Activated CD4-positive, alpha-beta T cell treated with anti-CD3 and anti-CD28 coated beads, Interleukin-2, amount 10 ng/mL, durations not matched to agents 7 days and 5 days (primary cell): ENCODE measurements at places on chromosomes 7 and 10.

- H3K27ac ChIP-seq, result no peak overlapping the region
- no peak for DNase-seq
- no peak overlapping the region for H3K4me3 ChIP-seq
- no peaks in the 10 kb centered on the region for H3K4me1 ChIP-seq
- H3K36me3 ChIP-seq, result no peaks in the 10 kb centered on the region
Measured at GRCh38 chr7:71015252-71015900, 116.6 kb upstream of the GALNT17 start.

GRCh38 chr7:55438757-55439525 lies 73.8 kb downstream of the LANCL2 start:
- H3K4me1 ChIP-seq, result peaks cover 45% of the 10 kb centered on the region
- peak overlapping the region; percentile 28 for H3K27ac ChIP-seq
- H3K4me3 ChIP-seq, result no peak overlapping the region

- H3K4me1 ChIP-seq, result no peaks in the 10 kb centered on the region
- no peaks in the 10 kb centered on the region for H3K36me3 ChIP-seq
- H3K27ac ChIP-seq, result no peak overlapping the region
- no peak overlapping the region for H3K4me3 ChIP-seq
Measured at GRCh38 chr7:80372415-80372814, 139.4 kb downstream of the GNAT3 start.

GRCh38 chr7:50832744-50833143 lies 50.0 kb upstream of the GRB10 start:
- peaks cover 31% of the 10 kb centered on the region for H3K27me3 ChIP-seq
- no peaks in the 10 kb centered on the region for H3K36me3 ChIP-seq

DNA sequence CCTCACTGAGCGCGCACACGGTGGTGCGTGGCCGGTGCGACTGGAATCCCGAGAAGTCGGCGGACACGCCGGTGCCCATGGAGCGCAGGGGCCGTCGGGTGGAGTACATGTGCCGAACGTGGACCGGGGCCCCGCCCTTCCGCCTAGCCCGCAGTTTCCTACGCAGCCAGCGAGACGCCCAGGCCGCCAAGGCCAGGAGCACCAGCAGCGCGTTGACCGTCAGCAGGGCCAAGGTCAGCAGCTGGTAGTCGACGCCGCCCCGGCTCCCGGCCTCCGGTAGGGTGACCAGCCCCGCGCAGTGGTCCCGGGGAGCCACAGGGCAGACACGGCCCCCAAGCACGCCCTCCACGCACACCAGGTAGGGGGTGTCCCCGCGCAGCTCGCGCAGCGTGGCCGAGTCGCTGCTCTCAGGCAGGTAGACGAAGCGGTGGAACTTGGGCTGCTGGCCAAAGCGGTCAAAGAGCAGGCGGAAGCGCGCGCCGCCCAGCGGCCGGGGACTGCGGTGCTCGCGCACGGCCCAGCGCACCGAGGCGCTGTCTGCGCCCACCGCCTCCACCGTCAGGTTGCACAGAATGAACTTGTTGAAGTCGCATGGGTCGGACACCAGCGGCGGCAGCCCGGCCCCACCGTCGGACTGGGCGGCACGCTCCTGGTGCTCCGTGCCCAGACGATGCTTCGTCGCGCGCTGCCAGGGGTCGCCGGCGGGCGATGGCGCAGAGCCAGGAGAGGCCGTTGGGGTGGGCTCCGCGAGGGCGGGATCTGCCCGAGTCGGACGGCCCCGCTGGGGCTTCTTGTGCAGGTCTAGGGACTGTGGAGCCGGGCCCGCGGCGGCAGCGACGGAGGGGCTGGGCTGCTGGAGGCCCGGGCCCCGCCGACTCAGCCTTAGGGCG lies 2.2 kb downstream of the TRIL start:
- H3K4me3 ChIP-seq, result no peak overlapping the region
- H3K27ac ChIP-seq, result no peak overlapping the region
- peaks cover 7% of the 10 kb centered on the region for H3K4me1 ChIP-seq
- H3K36me3 ChIP-seq, result no peaks in the 10 kb centered on the region
- H3K27me3 ChIP-seq, result peaks cover 79% of the 10 kb centered on the region

- DNase-seq, result no peak
- peaks cover 13% of the 10 kb centered on the region for H3K27me3 ChIP-seq
- H3K4me3 ChIP-seq, result no peak overlapping the region
- no peaks in the 10 kb centered on the region for H3K4me1 ChIP-seq
- no peak overlapping the region for H3K27ac ChIP-seq
Measured at GRCh38 chr7:29131678-29132077, 14.7 kb downstream of the CPVL start.

- no peaks in the 10 kb centered on the region for H3K27me3 ChIP-seq
- no peak overlapping the region for H3K27ac ChIP-seq
- DNase-seq, result no peak
- H3K4me1 ChIP-seq, result no peaks in the 10 kb centered on the region
- H3K36me3 ChIP-seq, result no peaks in the 10 kb centered on the region
Measured at GRCh38 chr10:59099481-59099880, 77.0 kb upstream of the PHYHIPL start.

DNA sequence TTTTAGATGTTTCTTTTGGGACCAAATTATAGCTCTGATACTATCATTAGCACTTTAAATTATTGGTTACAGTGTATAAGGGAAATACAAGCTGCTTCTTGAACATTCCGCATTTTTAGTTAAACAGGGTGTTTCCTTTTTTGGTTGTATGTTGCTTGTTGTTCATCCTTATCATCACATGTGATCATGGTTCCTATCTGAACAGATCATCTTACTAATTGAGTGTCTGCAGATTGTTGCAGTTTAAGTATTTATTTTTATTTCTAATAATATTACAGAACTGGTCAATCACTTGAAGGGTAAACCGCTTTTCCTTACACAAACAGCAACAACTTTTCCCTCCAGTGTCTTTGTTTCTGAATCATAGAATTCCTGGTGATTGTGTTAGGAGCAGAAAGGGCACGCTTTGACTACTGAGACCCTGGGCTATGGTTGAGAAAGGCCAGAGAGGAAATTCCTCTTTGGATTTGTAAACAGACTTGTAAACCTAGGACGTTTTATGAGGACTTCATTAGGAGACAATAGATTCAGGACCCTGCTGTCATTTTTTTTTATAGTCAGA lies 37.2 kb downstream of the CHN2 start:
- H3K27ac ChIP-seq, result no peak overlapping the region
- no peak overlapping the region for H3K4me3 ChIP-seq
- H3K4me1 ChIP-seq, result peaks cover 18% of the 10 kb centered on the region

- H3K36me3 ChIP-seq, result peaks cover 28% of the 10 kb centered on the region
- DNase-seq, result peak; percentile 17
- peak overlapping the region; percentile 98 for H3K4me3 ChIP-seq
- peak overlapping the region; percentile 88 for H3K27ac ChIP-seq
Measured at GRCh38 chr10:80203835-80204676, 1.3 kb downstream of the ANXA11 start.

DNA sequence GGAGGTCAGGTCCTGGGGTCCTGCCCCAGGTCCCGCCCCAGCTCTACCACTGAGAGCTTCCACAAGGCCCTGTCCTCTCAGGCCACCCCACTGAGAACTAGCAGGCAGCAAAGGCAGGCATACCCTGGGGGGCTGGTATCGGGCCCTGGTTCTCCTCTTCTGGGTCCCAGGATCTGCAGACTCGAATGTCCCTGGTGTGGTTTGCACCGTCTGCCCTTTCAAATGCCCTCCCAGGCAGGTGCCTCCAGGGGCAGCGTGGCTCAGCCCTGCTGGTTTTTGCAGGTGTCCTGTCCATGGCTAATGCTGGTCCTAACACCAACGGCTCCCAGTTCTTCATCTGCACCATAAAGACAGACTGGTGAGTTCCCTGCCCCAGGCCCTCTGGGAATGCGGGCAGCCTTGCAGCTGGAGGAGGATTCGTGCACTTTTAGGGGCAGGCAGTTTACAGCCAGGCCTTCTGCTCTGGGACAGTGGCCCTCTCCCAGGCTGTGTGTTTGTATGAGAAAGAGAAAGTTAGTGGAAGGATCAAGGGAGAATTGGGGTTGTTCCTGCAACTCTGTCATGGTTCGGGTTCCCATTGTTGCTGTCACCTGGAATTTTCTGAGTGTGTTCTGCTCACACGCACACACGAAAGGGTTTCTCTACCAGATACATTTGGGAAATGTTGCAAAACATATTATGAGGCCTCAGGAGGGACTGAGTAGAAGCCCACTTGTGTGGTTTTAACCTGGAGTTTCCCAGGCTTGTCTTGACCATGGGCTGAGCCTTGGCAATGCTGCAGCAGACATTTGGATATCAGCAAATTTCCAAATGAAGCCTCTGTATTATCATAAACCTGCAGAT lies 5.0 kb downstream of the PPIF start:
- H3K27me3 ChIP-seq, result no peaks in the 10 kb centered on the region
- no peak for DNase-seq
- no peak overlapping the region for H3K27ac ChIP-seq
- no peak overlapping the region for H3K4me3 ChIP-seq
- peaks cover 74% of the 10 kb centered on the region for H3K36me3 ChIP-seq

GRCh38 chr7:22586101-22586785 lies 86.3 kb upstream of the STEAP1B start:
- peaks cover 8% of the 10 kb centered on the region for H3K4me1 ChIP-seq
- no peak overlapping the region for H3K4me3 ChIP-seq
- no peaks in the 10 kb centered on the region for H3K36me3 ChIP-seq
- H3K27ac ChIP-seq, result no peak overlapping the region
- DNase-seq, result no peak

DNA sequence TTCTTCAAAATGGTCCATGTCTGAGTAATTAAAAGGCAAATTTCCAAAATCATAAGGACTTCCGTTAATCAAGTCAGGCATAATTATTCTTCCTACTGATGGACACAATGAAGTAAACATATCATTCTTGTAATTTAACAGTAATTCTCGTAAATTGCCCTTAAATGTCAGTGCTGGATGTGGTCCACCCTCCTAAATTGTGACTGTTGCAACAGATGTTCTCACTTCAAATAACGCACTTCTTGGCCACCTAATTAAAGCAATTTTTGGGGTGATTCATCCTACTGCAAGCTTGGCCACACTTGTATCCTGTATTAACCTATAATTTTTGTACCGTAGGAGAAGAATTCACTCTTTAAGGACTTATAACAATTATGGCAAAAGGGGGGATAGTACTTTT lies 1.9 kb downstream of the COL1A2 start:
- no peak for DNase-seq
- peaks cover 3% of the 10 kb centered on the region for H3K4me1 ChIP-seq
- no peaks in the 10 kb centered on the region for H3K36me3 ChIP-seq
- H3K4me3 ChIP-seq, result no peak overlapping the region
- H3K27me3 ChIP-seq, result peaks cover 24% of the 10 kb centered on the region

- H3K4me1 ChIP-seq, result no peaks in the 10 kb centered on the region
- H3K27ac ChIP-seq, result no peak overlapping the region
- H3K4me3 ChIP-seq, result no peak overlapping the region
- no peaks in the 10 kb centered on the region for H3K36me3 ChIP-seq
- DNase-seq, result no peak
Measured at GRCh38 chr7:10343108-10343507, 630.6 kb upstream of the PHF14 start.

GRCh38 chr7:81273601-81274397 lies 354.9 kb upstream of the SEMA3C start:
- no peak overlapping the region for H3K27ac ChIP-seq
- no peaks in the 10 kb centered on the region for H3K36me3 ChIP-seq
- no peak for DNase-seq
- H3K4me1 ChIP-seq, result no peaks in the 10 kb centered on the region
- no peak overlapping the region for H3K4me3 ChIP-seq
- no peaks in the 10 kb centered on the region for H3K27me3 ChIP-seq

- peaks cover 7% of the 10 kb centered on the region for H3K4me1 ChIP-seq
- no peak overlapping the region for H3K4me3 ChIP-seq
- H3K36me3 ChIP-seq, result no peaks in the 10 kb centered on the region
- DNase-seq, result no peak
Measured at GRCh38 chr7:130278860-130279259, 12.2 kb downstream of the CPA2 start.

DNA sequence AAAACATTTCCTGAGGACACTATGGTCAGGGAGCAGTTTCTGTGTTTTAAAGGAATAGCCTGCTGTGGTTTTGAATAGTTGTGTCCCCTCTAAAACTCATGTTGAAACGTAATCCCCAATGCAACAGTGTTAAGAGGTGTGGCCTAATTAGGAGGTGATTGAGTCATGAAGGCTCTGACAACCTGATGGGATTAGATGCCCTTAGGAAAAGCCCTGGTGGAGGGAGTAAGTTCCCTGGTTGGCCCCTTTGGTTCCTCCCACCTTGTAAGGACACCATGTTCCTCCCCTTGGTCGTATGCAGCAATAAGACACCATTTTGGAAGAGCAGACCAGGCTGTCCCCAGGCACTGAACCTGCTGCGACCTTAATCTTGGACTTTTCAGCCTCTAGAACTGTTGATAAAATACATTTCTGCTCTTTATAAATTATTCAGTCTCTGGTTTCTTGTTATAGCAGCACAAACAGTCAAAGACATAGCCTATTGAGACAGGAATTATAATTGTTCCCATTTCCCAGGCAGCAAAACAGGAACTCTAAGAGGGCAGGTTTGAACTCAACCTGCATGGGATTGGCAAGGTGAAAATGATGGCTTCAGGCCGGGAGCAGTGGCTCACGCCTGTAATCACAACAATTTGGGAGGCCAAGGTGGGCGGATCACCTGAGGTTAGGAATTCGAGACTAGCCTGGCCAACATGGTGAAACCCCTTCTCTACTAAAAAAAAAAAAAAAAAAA lies 20.5 kb upstream of the TNS3 start:
- DNase-seq, result no peak
- no peaks in the 10 kb centered on the region for H3K36me3 ChIP-seq
- H3K27me3 ChIP-seq, result no peaks in the 10 kb centered on the region
- no peaks in the 10 kb centered on the region for H3K4me1 ChIP-seq
- H3K4me3 ChIP-seq, result no peak overlapping the region
- H3K27ac ChIP-seq, result no peak overlapping the region

- H3K36me3 ChIP-seq, result no peaks in the 10 kb centered on the region
- H3K4me1 ChIP-seq, result no peaks in the 10 kb centered on the region
- peaks cover 74% of the 10 kb centered on the region for H3K27me3 ChIP-seq
- no peak for DNase-seq
- H3K4me3 ChIP-seq, result no peak overlapping the region
Measured at GRCh38 chr7:96987719-96988118, 17.6 kb upstream of the DLX6 start.

DNA sequence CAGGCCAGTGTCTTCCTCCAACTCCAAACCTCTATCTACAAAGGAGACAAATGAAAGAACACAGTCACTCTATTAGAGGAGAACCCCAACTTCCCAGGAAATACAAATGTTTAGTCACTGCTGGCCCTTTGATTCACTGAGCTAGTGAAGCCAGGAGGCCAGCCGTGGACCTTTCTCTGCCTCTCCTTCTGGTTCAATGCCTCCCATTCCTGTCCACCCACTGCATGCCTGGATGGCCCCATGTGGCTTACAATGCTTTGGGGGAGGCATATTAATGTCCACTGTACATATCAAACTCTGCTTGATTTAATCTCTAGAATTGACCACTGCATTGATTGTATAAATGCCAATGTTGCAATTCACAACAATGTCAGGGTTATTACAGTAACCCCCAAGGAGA lies 687.3 kb downstream of the KCNMA1 start:
- H3K36me3 ChIP-seq, result no peaks in the 10 kb centered on the region
- H3K27me3 ChIP-seq, result no peaks in the 10 kb centered on the region
- no peak for DNase-seq
- H3K4me3 ChIP-seq, result no peak overlapping the region
- no peak overlapping the region for H3K27ac ChIP-seq
- no peaks in the 10 kb centered on the region for H3K4me1 ChIP-seq

- no peaks in the 10 kb centered on the region for H3K4me1 ChIP-seq
- H3K27ac ChIP-seq, result no peak overlapping the region
- H3K4me3 ChIP-seq, result no peak overlapping the region
- H3K36me3 ChIP-seq, result no peaks in the 10 kb centered on the region
- H3K27me3 ChIP-seq, result peaks cover 23% of the 10 kb centered on the region
Measured at GRCh38 chr10:111221682-111222480, 145.1 kb downstream of the ADRA2A start.

GRCh38 chr7:137492889-137493288 lies 149.4 kb upstream of the PTN start:
- no peak for DNase-seq
- H3K27ac ChIP-seq, result no peak overlapping the region

GRCh38 chr10:7090529-7090928 lies 320.3 kb downstream of the SFMBT2 start:
- peaks cover 5% of the 10 kb centered on the region for H3K27me3 ChIP-seq
- H3K4me1 ChIP-seq, result no peaks in the 10 kb centered on the region
- no peak overlapping the region for H3K27ac ChIP-seq
- no peaks in the 10 kb centered on the region for H3K36me3 ChIP-seq
- DNase-seq, result no peak
